ENCODE measurements at places on chromosomes 3 and 15. TPM values are rescaled to one million over a fixed set of nuclear protein-coding genes. Genes with fewer than 3 reads are reported as not detected.

Gene TRH
- total RNA-seq = 0.16 TPM

- DNase-seq = no peak
These were observed 13.1 kb downstream of the PEAK1 start for GRCh38 chr15:77406846-77407245.

DNA sequence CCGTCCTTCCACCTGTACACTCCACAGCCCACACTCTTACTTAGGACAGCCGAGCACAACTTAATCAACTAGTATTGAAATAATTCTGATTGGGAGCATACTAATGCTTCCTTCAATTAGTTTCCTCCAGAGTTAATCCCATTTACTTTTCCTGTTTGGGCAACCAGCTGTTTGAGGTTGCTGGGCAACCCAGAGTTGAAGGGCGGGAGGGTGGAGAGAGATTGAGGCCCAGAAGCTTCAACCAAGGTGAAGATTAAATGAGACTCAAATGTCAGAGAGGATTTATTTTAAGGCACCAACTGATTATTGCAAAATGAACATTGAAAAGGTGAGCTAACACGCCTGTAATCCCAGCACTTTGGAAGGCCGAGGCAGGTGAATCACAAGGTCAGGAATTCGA, 428.5 kb upstream of the SEMA6D start:
- DNase-seq = no peak

DNA sequence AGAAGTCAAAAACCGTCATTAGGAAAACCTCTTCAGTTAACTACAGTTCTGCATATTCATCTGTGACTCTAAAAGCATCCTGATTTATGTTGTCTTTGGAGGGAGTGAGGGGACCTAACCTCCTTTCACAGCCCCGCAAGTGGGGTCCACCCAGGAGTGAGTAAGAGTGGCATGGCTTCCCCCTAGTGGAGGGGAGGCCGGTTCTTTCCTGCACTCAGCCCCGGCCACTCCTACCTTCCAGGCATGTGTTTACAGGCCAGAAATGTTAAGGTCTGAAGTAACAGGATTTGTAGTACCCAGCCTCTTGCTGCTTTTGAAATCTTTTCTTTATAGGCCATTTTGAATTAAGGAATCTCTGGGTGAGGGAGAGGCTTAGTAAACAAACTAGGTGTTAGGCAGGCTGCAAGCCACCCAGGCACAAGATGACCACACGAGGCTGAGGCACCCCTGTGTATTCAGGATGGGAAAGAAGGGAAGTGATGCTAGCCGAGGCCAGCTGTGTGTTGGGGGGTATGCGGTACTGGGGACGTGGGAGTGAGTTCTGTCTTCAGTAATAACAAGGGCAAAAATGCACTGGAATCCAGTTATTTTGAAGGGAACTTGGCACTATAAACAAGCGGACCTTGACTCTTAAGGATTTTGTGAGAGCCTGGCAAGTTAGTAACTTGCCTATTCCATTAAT, 50.5 kb downstream of the CTDSPL start:
- peak; percentile 25 for DNase-seq
